Esophagus squamous epithelium (tissue), 5 donors: ENCODE measurements at places on chromosomes 7 and 10. TPM values are rescaled to one million over a fixed set of nuclear protein-coding genes. Genes with fewer than 3 reads are reported as not detected.

GRCh38 chr7:106175507-106175906 lies 63.4 kb upstream of the SYPL1 start:
- peaks cover 5% of the 10 kb centered on the region for H3K4me1 ChIP-seq
- H3K4me3 ChIP-seq, result no peak overlapping the region
- peaks cover 12% of the 10 kb centered on the region for H3K27me3 ChIP-seq
- no peaks in the 10 kb centered on the region for H3K36me3 ChIP-seq
- DNase-seq, result no peak

GRCh38 chr10:49549640-49550346 lies 10.9 kb upstream of the ERCC6 start:
- no peaks in the 10 kb centered on the region for H3K4me1 ChIP-seq
- H3K27me3 ChIP-seq, result no peaks in the 10 kb centered on the region
- no peaks in the 10 kb centered on the region for H3K36me3 ChIP-seq
- no peak overlapping the region for H3K27ac ChIP-seq
- no peak overlapping the region for H3K4me3 ChIP-seq
- DNase-seq, result no peak

GRCh38 chr10:36872702-36873393 lies 252.6 kb upstream of the ANKRD30A start:
- no peaks in the 10 kb centered on the region for H3K27me3 ChIP-seq
- no peaks in the 10 kb centered on the region for H3K36me3 ChIP-seq
- no peak for DNase-seq
- no peak overlapping the region for H3K27ac ChIP-seq
- H3K4me3 ChIP-seq, result no peak overlapping the region

DNA sequence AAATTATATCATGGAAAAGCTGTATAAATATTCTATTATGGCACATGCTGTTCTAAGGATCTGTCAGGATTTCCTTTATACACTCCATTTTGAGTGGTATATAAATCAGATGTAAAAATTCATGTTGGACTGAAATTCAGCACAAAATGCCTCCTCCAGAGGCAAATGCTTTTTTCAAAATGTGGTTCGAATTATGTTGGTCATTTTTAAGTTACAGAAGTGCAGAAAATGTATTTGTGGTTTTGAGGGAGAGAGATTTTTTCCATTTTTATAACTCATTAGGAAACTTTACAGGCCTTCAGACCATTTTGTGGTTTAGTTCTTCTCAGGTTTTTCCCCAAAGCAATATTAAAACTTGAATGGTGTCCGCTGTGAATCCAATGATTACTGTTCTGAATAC lies 2.9 kb downstream of the PPP1R3A start:
- H3K4me1 ChIP-seq, result no peaks in the 10 kb centered on the region
- no peaks in the 10 kb centered on the region for H3K36me3 ChIP-seq
- H3K27me3 ChIP-seq, result no peaks in the 10 kb centered on the region
- no peak for DNase-seq
- H3K4me3 ChIP-seq, result no peak overlapping the region
- no peak overlapping the region for H3K27ac ChIP-seq

GRCh38 chr7:47326220-47326619 lies 255.7 kb downstream of the TNS3 start:
- peaks cover 13% of the 10 kb centered on the region for H3K4me1 ChIP-seq
- H3K4me3 ChIP-seq, result no peak overlapping the region
- no peak overlapping the region for H3K27ac ChIP-seq
- H3K27me3 ChIP-seq, result no peaks in the 10 kb centered on the region

DNA sequence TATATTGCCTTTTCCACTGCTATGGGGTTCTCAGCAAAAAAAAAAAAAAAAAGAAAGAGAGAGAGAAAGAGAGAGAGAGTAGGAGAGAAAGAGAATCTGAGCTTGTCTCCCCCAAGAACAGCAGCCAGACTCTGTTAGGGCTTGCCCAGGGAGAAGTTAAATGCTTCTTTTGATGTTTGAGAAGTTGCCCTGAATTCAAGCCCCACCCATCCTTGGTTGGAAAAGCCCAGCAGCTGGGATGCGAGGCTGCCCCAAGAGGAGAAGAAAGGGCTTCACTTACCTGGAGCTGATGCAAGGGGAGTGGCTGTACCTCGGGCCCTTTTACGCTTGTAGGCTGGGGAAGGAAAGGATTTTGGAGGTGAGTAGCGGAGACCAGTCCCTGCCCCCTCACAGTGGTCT lies 20.9 kb upstream of the MGMT start:
- no peaks in the 10 kb centered on the region for H3K27me3 ChIP-seq
- no peaks in the 10 kb centered on the region for H3K4me1 ChIP-seq
- DNase-seq, result no peak
- H3K4me3 ChIP-seq, result no peak overlapping the region
- no peak overlapping the region for H3K27ac ChIP-seq

- no peak for DNase-seq
- H3K36me3 ChIP-seq, result no peaks in the 10 kb centered on the region
- H3K27me3 ChIP-seq, result no peaks in the 10 kb centered on the region
- H3K4me1 ChIP-seq, result peaks cover 32% of the 10 kb centered on the region
Observed at GRCh38 chr10:95469251-95469650, 91.9 kb downstream of the SORBS1 start.

DNA sequence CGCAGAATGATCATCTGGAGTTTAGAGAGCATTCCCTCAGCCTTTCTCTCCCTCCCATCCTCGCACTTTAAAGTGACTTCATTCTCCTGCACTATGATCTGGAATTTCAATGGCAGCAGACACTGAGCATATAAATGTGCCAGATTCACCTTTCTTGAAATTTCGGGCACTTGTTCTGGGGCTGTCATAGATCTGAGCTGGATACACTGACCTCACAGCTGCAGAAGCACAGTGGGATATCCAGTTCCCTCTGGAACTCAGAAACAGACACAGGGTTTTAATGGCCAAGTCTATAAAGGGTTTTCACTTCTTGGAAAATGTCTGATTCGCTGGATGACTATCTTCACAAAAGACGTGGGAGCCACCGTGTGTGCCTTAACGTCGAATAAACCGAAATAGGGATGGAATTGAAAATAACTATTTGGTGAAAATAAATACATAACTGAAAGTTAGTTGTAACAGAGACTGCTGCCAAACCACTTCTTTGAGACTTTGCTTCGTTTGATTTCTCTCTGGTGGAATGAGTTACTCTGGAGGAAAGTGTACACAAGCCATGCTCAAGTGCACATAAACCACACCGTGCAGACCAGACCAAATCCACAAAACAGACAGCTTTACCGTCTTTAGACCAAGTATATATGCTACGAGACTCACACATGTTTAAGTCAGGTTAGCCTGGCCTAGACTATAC lies 126.1 kb downstream of the SVIL start:
- no peak overlapping the region for H3K4me3 ChIP-seq
- H3K4me1 ChIP-seq, result no peaks in the 10 kb centered on the region
- no peak overlapping the region for H3K27ac ChIP-seq
- H3K36me3 ChIP-seq, result peaks cover 9% of the 10 kb centered on the region
- no peak for DNase-seq
- no peaks in the 10 kb centered on the region for H3K27me3 ChIP-seq

- no peaks in the 10 kb centered on the region for H3K36me3 ChIP-seq
- H3K27ac ChIP-seq, result no peak overlapping the region
- no peaks in the 10 kb centered on the region for H3K27me3 ChIP-seq
- DNase-seq, result no peak
Observed at GRCh38 chr10:123303581-123304337, 149.6 kb downstream of the BUB3 start.

The CREB5 gene
- total RNA-seq, result 0.30 TPM
